ENCODE measurements at places on chromosomes 3 and 15.

DNA sequence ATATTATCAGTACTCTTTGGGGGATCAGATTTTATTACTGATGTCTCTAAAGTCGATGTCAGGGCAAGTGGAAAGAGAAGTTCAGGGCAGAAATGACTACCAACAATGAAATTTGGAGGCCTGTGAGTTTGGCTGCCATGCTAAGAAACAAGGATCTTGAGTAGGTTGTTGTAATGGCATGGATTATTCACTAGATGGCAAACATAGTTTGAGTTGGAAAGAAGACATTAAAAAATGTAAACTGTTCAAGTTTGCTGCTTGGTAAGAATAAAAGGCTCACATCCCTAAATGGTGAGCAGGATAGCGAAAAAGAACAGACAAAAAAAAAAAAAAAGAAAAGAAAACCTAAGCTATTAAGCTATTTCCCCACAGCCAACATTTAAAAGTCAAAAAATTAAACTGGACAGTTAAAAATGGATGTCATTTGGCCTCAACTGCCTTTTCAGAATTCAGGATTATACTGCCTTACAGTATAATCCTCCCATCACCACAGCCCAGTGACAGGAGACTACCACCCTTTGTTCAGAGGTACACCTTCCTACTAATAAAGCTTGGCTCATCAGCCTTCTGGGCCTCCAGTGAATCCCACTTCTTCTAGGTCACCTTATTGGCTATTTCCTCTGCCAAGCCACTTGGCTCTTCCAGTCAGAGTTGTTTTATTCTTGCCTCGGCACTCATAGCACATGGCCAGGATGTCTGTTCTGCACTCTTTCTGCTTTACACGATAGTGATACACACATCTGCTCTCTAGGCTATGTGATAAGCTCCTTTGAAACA lies 163.7 kb downstream of the PLD1 start:
- no peak for DNase-seq

- no peak for DNase-seq
These were observed 243.9 kb downstream of the FAM43A start for GRCh38 chr3:194929578-194929960.

GRCh38 chr15:82999905-83000671 lies 11.4 kb downstream of the C15orf40 start:
- no peak for DNase-seq

DNA sequence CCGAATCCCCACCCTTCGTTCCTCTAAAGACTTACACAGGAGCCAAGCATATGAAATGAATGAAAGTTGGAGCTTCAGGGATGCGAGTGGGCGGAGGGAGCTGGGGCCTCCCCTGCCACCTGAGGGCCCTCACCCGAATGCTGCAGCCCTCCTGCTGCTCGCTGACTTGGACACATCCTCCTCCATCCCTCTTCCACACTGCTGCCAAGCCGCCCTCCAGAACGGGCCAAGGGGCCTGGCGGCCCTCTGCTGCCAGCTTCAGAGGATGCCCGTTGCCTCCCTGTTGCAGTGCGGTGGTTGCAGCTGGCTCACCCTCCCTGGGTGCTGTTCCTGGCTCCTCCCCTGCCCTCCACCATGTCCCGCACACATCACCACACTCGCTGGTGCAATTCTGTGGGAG lies 71.2 kb downstream of the GABRG3 start:
- no peak for DNase-seq

- no peak for DNase-seq
These were observed 5.2 kb downstream of the GRAMD2A start for GRCh38 chr15:72192416-72192815.

DNA sequence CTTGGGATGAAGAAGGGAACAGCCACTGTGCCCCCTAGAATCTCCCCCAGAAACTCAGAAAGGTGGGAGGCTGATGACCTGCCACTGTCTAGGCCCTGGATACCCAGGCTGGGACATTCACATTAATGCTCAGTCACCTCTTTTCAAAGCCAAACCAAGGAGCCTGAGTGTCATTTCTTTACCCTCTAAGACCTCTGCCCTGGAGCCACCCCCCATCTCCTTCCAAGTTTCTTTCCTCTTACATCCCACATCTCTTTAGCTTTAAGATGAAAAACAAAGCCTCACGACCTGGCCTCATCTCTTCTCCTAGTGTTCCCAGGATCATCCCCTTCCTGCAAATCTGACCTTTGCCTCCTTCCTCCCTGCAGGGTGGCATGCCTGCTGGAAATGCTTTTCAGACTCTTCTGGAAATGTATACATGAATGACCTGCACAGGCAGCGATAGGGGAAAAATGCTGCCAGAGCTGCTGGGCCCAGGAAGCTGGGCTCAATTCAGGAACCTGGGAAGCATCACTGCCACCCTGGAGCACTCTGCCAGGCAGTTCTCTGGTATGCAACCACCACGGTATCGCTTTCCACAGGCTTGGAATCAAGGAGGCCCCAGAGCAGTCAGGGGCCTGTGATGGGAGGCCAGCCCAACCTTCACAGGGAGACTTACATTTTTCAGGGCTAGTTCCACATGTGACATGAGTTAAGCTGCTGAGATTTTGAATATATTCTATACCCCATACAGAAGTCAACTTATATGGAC lies 67.6 kb downstream of the DAPK2 start:
- no peak for DNase-seq

DNA sequence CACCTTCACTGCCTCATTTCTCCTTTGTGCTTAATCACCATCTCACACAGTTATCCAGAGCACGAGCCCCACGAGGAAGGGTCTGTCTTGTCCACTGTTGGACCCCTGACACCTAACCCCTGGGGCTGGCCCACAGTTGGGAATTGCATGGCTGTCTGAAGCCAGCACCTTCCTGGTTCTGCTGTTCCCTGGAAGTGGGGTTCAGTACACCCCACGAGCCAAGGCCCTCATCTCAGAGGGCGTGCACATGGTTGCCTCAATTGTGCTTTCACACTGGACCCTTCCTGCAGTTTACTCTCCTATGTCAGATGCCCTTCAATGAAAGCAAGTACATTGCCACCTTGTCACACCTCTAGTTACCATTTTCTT lies 30.7 kb downstream of the BTD start:
- DNase-seq: no peak

- no peak for DNase-seq
These were observed 211.1 kb downstream of the PTPRG start for GRCh38 chr3:61772456-61772855.

DNA sequence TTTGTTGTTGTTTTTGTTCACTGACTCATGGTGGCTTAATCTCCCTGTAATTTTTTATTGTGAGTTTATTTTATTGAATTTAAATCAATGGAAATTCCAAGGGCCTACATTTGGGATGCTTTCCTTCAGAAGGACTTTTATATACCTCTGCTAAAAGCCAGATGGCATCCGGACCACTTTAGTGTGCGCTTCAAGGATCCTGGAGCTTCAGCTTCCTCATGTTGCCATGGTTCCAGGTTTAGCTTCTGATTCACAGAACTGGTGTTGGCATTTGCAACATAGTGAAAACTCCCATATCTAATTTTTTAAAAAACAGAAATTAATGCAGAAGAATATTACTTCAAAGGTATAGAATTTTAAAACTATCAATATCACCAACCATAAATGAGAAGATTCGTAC lies 8.5 kb upstream of the HACD2 start:
- DNase-seq: no peak

DNA sequence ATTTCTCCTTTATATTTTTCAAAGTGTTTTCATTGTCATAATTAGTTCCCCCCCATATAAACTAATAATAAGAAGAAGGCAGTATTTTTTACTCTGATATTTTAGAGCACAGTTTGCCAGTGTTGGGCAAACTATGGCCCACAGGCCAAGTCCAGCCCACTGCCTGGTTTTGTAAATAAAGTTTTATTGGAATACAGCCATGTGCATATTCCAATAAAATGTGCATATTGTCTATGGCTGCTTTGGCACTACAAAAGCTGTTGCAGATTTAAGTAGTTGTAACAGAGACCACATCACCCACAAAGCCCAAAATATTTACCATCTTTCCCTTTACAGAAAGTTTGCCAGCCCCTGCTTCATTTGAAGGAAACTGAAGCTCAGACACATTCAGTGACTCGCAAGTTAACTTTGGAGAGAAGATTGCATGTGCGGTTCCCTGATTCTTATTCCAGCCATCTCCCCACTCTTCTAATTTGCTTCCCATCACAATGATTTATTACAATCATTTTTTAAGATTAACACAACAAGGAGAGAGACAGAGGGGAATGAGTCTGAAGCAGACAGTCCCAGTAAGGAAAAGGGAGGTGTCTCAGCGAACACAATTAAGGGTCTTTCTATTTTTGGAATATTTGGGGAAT lies 48.9 kb downstream of the RFTN1 start:
- DNase-seq: no peak

DNA sequence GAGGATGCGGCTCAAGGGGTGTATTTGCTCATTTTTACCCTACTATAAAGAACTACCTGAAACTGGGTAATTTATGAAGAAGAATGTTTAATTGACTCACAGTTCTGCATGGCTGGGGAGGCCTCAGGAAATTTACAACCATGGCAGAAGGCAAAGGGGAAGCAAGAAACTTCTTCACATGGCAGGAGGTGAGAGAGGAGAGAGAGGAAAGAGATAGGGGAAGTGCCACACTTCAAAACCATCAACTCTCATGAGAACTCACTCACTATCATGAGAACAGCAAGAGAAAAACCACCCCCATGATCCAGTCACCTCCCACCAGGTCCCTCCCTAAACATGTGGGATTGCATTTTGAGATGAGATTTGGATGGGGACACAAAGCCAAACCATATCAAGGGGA lies 192.7 kb downstream of the DIPK2A start:
- no peak for DNase-seq

- DNase-seq: no peak
These were observed 103.8 kb upstream of the PRR20G start for GRCh38 chr3:127391436-127392155.

DNA sequence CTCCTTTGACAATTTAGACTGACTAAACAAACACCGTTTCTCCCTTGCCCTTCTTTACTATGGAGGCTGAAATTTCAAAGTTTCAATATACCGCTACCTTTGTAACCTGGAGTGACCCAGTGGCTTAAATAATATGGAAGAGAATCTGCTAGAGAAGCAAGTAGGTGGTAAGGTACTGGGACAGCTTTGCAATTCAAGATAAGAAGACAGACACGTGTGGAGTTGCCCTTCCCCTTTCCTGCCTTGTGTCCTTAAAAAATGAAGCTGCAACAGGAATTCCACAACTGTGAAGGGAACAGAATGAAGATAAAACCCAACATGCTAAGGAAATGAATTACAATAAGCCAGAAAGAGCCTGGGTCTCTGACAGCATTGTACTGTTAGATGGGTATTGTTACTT lies 26.4 kb downstream of the CBLB start:
- no peak for DNase-seq

- no peak for DNase-seq
These were observed 3.6 kb upstream of the BAHD1 start for GRCh38 chr15:40436892-40437751.

DNA sequence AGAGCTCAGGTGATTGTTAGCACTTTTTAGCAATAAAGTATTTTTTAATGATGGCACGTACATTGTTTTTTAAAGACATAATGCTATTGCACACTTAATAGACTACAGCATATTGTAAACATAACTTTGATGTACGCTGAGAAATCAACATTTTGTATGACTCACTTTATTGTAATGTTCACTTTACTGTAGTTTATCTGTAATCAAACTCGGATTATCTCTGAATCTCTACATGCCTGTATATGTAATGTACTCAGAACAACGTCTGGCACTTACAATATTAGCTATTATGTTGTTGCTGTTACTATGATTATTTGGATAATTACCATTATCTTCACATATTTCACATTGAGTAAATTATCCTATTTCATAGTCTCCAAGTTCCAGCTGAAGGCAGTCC lies 137.9 kb upstream of the CHRM5 start:
- no peak for DNase-seq

GRCh38 chr3:33943277-33943676 lies 144.8 kb downstream of the PDCD6IP start:
- DNase-seq: no peak

- DNase-seq: no peak
These were observed 31.8 kb upstream of the GOLGA6L9 start for GRCh38 chr15:82397817-82398216.

- no peak for DNase-seq
These were observed 225.1 kb upstream of the PLSCR5 start for GRCh38 chr3:146830231-146830630.

GRCh38 chr3:24454856-24455255 lies 39.8 kb downstream of the THRB start:
- no peak for DNase-seq

DNA sequence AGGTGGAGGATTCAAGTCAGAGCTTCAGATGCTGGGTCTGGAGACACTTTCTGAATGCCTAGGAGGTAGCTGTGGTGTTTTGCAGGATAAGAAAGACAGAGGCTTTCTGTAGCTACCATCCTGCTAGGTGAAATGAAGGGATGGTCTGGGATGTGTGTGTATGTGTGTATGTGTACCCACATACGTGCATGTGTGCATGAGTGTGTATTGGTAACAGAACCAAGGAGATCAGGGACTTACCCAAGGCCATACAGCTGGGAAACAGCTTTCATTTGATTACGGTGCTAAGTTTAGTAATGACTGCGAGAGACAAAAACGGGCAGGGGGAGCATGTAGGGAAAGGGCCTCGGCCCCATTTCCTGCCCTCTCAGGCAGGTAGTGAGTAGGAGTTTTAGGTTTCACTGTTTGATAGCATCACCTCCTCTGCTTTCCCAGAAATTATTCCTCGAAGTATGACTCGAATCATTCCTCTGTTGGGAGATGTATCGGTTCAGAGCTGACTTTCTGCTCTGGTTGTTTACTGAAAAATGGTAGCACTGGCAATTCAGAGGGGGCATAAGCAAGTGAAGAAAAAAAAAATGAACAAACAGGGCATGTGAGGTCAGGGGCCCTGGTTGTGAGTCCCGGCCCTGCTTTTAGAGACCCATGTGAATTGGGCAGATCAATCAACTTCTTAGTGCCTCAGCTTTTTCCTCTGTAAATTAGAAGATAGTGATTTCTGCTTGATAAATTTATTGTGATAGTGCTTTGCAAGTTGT lies 130.7 kb downstream of the LPP start:
- DNase-seq: no peak

- DNase-seq: no peak
These were observed 289.6 kb downstream of the EFHB start for GRCh38 chr3:19644405-19644804.

All from stimulated activated CD4-positive, alpha-beta T cell treated with anti-CD3 and anti-CD28 coated beads, TNF-alpha, amount 100 ng/mL, for 4 hours (primary cell).